M059J (cell line): ENCODE measurements at places on chromosomes 3 and 15. TPM values are rescaled to one million over a fixed set of nuclear protein-coding genes. Genes with fewer than 3 reads are reported as not detected.

RLBP1 gene
- total RNA-seq: not detected in 2 replicates

SRP14 gene
- total RNA-seq: 236 and 307 TPM in 2 replicates

GYG1 gene
- 30.8 and 53.6 TPM in 2 replicates for total RNA-seq

ZBED2 gene
- 0.15 and 0.49 TPM in 2 replicates for total RNA-seq

AHSG gene
- not detected in 2 replicates for total RNA-seq

CFAP92 gene
- total RNA-seq: 0.27 TPM in 1 of 2 replicates, not detected in the other
